Astrocyte of the cerebellum (primary cell): ENCODE measurements at places on chromosomes 2 and 18.

- DNase-seq, result no peak
Measured at GRCh38 chr2:161952783-161953191, 121.2 kb downstream of the DPP4 start.

DNA sequence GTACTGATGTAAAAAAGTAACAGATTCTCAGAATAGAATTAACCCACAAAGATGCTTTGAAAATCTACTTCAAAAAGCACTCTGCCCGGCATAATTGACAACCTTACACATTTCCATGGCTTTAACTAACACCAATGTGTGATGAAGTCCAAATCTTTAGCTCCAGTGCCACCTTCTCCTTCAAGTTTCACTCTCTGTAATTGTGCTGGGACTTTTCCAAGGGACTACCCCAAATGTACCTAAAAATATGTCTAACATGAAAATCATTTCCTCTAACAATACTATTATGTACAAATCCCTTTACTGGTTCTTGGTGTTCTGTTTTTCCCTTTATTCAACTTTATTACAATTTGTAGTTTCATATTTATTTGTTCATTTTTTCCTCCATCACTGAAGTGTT, 20.6 kb upstream of the UBE2E3 start:
- no peak for DNase-seq

- DNase-seq, result no peak
Measured at GRCh38 chr18:2982022-2982421, 30.9 kb downstream of the LPIN2 start.

DNA sequence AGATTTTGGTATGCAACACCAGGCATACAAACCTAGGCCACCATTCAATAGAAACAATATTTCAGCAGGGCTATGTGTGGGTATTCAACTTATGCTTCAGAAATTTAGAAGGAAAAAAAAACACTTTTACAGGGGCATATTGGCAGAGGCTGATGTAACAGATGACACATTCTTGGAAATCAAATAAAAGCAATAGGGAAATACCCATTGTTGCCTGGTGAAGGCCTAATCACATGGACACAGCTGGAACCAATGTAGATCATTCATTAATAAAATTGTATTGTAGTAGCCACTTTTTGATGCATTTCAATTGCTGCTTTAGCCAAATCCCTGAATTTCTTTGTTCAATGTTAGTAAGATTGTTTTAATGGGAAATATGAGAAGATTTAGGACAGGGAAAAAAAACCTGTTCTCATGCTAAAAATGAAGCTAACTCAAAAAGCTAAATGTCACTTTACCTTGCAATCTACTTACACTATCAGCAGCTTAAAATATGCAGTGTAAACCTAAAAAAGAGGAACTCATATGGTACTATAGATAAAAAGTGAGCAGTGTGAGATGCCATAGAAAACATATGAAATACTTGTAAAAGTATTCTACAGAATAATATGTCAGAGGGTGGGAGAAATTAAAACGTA, 289.4 kb downstream of the ZEB2 start:
- DNase-seq, result no peak

- DNase-seq, result peak; percentile 20
Measured at GRCh38 chr2:165573534-165574461, 104.3 kb downstream of the CSRNP3 start.

- DNase-seq, result no peak
Measured at GRCh38 chr2:160574468-160575140, 81.0 kb upstream of the RBMS1 start.

DNA sequence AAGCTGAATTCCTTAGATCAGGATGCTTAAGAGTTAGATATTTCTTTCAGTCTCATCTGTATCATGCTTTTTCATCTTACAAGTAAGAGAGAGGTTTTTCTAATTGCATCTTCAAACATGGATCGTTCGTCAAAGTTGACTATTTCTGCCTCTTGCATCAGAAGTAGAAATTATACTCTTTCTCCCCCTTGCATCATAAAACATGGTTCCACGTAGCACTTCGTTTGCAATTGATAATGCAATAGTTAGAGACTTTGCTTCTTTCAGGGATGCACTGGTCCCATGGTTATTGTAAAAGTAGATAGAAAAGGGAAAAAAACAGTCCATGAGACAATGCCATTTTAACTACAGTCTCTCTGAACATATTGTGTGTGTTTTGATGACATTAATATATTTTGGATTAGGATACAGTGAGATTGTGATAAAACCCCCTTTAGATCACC, 75.1 kb upstream of the PARD3B start:
- no peak for DNase-seq

DNA sequence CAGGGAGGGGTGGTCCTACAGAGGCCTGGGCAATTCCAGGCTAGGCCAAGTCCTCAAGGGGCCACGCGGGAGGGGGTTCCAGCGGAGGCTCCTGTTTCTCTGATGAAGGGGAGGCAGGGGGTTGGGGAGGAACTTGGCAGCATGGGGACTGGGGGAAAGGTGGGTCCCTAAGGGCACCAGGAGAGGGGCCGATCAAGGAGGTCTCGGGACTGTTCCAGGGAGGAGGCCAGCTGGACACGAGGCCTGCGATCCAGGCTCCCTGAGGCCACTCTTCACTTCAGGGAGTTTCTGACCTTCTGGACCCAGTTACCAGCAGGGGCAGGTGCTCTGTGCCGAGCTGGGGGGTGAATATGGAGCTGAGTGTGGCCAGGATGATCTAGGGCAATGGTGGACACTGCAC, 71.5 kb downstream of the ASB1 start:
- DNase-seq, result no peak

DNA sequence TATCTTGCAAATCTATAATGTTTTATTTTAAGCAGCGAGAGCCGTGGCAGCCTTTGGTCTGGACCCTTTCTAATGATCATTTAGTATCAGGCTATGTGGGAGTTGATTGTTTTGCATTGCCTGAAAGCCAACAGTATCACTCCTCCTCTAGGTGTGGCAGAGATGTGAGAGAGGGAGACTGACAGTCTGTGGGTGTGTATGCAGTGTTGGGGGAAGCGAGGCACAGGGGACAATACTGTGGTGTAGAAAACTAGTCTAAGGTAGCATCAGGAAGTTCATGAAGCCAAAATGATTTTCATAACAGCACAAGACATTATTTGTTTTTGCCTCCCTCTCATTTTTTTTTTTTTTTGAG, 13.4 kb upstream of the IL37 start:
- DNase-seq, result no peak

GRCh38 chr2:45141883-45142866, 132.9 kb upstream of the SIX2 start:
- DNase-seq, result no peak

DNA sequence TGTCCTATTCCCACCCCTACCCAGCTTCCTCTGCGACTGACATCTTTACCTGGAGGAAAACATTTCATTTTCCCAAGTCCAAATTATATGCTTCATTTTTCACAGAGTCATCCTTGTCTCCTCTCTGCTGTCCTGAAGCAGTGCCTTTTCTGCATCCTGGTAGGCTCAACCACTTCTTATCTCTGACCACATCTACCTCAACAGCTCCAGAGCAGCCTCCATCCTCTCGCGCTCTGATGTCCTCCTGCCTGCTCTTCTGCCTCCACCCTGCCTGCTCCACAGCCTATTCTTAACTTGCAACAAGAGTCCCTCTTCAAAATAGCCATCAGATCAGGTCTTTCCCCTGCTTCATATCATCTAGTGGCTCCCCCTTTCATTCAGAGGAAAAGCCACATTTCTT, 457.1 kb downstream of the PARD3B start:
- no peak for DNase-seq

- DNase-seq, result peak; percentile 79
Measured at GRCh38 chr2:111072220-111072871, 48.4 kb upstream of the BCL2L11 start.

GRCh38 chr2:101837354-101837753, 139.8 kb downstream of the MAP4K4 start:
- DNase-seq, result no peak

DNA sequence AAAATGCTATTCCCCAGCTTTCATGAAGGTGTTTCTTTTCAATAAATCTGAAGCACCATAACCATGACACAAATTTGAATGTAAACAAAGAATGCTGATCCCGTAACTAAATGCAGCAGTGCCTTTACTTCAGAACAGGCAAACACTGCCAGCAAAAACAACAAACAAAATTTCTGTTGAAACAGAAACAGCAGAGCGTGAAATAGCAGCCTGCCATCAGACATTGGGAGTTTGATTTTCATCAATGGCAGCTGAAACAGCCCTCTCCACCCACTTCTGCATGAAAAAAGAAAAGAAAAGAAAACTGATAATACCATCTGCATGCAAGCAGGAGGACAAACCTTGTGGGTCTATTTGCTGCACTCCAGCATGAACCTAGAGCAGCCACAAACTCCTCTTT, 128.3 kb downstream of the CDH2 start:
- DNase-seq, result no peak

GRCh38 chr2:75752828-75753227, 42.1 kb upstream of the GCFC2 start:
- no peak for DNase-seq

- DNase-seq, result no peak
Measured at GRCh38 chr18:3114026-3114425, 101.1 kb upstream of the LPIN2 start.

- DNase-seq, result no peak
Measured at GRCh38 chr2:178059111-178059510, 13.5 kb downstream of the PDE11A start.

- DNase-seq, result no peak
Measured at GRCh38 chr2:68926796-68927195, 25.9 kb downstream of the GKN2 start.

DNA sequence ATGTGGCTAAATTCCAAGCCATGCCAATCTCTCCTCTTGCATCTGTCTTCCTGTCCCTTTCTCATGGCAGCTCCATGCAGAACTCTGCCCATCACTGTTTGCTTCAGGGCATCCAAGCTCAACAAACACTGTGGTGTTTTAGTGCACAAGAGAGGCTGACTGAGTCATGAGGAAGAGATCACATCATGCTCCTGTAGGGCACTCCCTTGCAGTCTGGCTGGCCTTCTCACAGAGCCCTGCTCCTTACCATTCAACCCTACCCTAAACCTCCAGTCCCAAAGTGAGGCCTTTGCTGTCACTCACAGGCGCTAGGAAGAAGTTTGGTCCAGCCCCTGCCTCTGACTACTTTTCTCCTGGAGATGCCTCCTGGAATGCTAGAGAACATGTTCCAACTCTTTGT, 194.0 kb downstream of the LRATD1 start:
- no peak for DNase-seq

DNA sequence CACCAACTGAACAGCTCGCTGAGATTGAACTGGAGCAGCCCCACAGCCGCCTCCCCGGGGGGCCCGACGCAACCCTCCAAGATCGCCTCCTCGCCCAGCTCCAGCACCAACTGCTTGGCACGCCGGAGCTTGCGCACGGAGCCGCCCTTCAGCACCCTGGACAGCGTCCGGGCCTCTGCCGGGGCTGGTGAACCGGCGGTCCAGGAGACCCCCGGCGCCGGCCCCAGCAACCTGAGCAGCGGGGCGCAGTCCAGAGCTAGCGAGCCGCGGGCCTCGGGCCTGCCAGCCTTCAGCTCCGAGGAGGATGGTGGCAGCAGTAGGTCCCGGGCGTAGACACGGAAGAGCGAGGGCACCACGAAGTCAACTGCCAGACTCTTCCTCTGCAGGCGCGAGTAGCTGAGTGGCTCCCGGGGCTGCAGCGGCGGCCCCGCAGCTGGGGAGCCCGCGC, 1.2 kb downstream of the ALK start:
- DNase-seq, result no peak

- DNase-seq, result no peak
Measured at GRCh38 chr2:187129306-187129705, 280.3 kb upstream of the ZSWIM2 start.

DNA sequence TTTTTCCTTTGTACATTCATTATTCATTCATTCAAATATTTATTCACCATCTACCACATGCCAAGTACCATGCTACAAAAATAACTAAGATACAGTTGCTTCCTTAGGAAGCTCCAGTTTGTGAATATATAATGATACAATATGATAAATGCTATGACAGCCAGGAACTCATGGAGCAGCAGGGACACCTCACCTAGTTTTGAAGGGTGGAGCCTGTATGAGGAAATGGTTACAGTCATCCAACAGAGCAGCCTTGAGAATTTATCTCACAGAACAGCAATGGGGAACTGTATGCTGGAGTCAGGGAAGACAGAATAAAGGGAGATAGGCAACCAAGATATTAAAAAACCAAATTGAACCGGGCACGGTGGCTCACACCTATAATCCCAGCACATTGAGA, 124.0 kb downstream of the OSBPL1A start:
- DNase-seq, result no peak

DNA sequence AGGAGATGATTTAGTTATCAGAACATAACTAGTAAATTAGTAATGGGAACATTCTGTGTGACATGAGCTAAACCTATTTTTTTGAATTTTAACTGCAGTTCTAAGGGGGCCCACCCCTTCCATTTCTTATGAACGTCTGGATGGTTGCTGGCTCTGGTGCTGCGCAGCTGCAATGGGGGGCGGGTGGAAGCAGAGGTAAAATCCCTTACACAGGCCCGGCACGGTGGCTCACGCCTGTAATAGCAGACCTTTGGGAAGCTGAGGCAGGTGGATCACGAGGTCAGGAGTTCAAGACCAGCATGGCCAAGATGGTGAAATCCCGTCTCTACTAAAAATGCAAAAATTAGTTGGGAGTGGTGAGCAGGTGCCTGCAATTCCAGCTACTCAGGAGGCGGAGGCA, 151.5 kb downstream of the GALR1 start:
- no peak for DNase-seq

DNA sequence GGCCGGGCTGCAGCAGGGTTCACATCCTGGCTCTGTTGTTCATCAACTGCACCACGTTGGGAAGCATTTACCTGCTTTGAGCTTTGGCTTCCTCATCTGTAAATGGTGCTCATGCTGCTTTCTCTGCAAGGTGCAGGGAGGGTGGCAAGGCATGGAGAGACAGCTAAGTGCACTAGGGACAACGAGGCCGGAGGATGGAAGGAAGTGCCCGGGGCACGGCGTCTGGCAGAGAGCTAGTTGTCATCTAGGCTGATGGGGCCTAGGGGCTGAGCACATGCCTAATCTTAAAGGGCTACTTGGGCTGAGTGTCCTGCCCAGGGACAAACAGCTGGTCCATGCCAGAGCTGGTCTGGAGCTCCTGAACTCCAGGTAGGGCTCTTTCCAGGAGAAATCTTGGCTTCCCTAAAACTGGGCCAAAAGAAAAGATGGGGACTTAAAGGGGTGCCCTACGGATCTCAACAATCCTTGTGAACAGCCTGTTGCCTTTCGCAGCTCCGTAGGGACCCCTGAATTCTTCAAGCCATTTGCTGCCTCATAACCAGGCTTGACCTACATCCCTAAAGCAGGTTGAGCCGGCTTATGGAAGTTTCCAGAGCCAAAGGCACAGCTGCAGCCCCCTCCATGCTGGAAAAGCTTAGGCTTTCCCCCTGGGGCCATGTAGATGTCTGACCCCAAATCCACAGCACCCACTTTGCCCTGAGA, 130.8 kb downstream of the SMAD7 start:
- no peak for DNase-seq

DNA sequence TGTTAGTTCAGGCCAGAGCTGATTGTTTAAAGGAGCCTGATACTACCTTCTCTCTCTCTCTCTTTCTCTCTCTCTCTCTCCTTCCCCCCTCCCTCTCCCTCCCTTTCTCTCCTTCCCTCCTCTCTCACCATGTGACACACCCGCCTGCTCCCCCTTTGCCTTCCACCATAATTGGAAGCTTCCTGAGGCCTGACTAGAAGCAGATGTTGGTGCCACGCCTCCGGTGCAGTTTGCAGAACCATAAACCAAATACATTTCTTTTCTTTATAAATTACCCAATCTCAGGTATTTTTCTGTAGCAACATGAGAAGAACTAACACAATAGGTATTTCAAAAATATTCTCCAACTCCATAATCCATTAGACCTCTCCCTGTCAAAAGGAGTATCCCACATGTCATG, 62.4 kb downstream of the ANKRD62 start:
- DNase-seq, result no peak

GRCh38 chr2:13000664-13001363, 284.1 kb downstream of the TRIB2 start:
- peak; percentile 37 for DNase-seq
